Stimulated activated CD4-positive, alpha-beta T cell treated with anti-CD3 and anti-CD28 coated beads, Interleukin-2, amount 100 ng/mL, for 24 hours (primary cell): ENCODE measurements at places on chromosomes 11 and 22.

- no peak for DNase-seq
Observed at GRCh38 chr11:32888805-32889204, 3.8 kb upstream of the QSER1 start.

DNA sequence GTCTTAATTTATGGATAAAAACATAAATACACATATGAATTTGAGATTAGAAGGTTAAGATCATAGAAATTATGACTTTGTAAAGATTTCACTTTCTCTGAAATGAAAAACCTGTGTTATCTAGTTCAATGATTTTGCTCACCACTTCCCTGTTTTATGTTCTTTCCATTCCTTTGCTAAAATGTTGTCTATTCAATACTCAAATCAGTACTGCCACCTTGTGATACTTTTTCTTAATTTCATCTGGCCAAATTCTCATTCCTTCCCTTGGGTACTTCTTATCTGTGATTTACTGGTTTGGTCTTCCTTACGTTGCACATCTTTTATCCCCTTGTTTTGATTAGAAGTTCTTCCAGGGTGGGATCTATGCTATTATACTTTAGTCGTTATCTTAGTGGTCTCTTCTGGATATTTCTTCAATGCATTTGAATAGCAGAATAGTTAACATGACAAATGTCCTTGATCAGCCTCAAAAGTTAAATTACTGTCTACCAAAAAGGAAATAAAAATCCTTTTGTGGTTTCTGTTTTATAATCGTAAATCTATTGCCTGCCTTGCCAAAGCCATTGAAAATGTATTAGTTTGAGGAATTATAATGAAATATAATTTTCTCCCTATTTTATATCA is 197.0 kb downstream of the PGR start:
- no peak for DNase-seq

GRCh38 chr22:39833093-39833492 is 60.5 kb downstream of the ENTHD1 start:
- no peak for DNase-seq

GRCh38 chr22:24379536-24379935 is 47.9 kb upstream of the ADORA2A start:
- DNase-seq: no peak
